Left ventricle myocardium superior (tissue), 1 donor: ENCODE measurements at places on chromosomes 5 and 9.

DNA sequence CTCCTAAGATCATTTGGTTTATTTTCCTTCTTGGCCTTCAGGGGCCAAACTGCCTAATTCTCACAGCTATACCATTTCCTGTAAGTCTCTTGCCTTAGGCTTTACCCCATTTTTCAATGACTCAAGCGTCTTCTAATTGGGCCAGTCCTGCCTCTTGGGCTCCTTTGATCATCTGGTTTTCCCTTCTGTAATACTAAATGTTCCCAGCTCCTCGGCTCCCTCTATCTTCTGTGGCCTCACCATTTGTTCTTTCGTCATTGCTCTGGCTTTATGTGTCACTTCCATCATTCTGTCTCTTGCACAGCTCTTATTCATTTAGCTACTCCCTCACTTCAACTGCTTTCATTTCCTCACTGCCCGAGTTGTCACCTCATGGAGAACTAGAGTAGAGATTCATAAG, 14.5 kb upstream of the SPINK7 start:
- DNase-seq: no peak

GRCh38 chr5:2805080-2805479, 53.6 kb upstream of the IRX2 start:
- DNase-seq: no peak

- DNase-seq: no peak
Measured at GRCh38 chr5:96415897-96416296, 17.2 kb downstream of the PCSK1 start.

DNA sequence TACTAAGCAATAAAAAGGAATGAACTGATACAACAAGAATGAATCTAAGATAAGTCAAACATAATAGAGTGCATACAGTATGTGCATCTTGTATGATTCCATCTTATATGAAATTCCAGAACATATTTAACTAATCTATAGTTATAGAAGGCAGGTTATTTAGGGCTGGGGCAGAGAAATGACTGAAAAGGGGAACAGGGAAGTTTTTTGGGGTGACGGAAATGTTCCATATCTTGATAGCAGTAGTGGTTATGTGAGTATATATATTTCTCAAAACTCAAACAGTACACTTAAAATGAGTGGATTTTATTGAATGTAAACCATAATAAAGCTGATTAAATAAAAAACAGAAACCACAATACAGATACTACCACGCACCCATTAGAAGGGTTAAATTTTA, 24.6 kb downstream of the FBXW11 start:
- no peak for DNase-seq

GRCh38 chr9:118829334-118829733, 539.9 kb downstream of the BRINP1 start:
- no peak for DNase-seq

DNA sequence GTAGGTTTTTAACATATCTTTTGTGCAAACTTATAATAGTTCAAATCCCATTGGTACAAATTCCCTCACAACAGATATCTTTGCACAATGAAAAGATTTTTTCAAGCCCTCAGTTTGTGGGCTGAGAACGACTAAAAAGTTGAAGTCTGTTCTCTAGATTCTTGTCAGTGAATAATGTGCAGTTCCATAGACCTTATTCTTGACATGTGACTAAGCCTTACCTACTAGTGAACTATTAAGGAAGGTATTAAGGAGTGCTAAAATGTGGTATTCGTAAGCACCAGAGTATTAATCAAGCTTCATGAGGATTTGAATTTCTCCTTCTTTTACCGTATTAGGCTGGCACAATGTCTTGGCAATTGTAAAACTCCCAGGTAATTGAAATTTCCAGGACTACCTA, 205.6 kb upstream of the DMRTA1 start:
- no peak for DNase-seq

GRCh38 chr5:3600106-3601060, 4.8 kb downstream of the IRX1 start:
- no peak for DNase-seq

DNA sequence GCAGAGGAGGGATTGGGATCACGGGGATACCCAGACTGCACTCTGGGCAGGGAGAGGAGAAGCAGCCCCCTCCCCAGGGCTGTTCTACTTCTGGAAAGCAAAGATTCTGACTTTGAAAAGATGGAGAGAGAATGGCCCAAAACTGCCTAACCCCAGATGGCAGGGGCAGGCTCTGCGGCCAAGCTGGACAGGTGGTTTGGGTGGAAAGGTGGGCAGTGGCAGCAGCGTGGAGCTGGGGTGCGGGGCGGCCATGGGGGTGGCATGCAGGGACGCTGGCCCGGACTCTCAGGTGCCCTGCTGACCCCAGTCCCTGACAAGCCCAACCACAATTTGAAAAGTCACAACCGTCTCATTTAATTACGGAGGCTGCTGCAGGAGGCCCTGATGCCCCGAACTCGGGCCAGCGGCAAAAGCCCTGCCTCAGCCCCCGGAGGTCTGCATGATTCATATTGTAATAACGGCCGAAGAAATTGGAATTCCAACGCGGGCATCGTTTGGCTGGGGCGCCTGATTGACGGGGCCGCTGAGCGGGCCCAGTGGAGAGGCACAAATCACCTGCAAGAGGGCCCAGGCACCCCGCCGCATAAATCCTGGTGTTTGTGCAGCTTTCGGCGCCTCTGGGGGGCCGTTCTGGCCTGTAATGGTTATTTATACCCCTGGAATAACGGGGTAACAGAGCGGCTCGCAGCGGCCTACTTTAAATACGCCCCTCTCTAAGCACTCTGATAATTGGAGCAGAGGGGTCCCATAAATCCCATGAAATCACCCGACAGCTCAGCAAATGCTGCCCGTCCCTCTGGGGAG, 41.8 kb upstream of the FCN2 start:
- DNase-seq: no peak

- DNase-seq: no peak
Measured at GRCh38 chr9:90325913-90326653, 316.5 kb downstream of the DIRAS2 start.

- no peak for DNase-seq
Measured at GRCh38 chr9:91073811-91074771, 272.5 kb downstream of the SYK start.

- no peak for DNase-seq
Measured at GRCh38 chr5:161406880-161407279, 139.6 kb downstream of the GABRB2 start.

DNA sequence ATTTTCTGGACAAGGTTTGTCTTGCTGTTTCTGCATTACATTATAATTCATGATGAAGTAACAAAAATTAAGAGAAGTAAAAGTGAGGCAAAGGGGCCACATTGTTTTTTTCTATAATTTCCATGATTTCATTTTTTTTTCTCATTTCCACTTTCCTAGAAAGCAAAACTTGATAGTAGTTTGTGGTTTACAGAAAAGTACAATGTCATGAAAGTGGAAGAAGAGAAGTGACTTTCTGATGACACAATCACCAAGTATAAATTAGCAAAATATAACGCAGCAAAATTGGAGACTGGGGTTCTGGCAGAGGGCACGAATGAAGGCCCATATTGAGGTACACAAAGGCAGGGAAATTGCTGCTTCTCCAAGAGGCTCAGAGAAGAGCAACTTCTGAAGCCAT, 5.0 kb upstream of the IFNA14 start:
- no peak for DNase-seq

DNA sequence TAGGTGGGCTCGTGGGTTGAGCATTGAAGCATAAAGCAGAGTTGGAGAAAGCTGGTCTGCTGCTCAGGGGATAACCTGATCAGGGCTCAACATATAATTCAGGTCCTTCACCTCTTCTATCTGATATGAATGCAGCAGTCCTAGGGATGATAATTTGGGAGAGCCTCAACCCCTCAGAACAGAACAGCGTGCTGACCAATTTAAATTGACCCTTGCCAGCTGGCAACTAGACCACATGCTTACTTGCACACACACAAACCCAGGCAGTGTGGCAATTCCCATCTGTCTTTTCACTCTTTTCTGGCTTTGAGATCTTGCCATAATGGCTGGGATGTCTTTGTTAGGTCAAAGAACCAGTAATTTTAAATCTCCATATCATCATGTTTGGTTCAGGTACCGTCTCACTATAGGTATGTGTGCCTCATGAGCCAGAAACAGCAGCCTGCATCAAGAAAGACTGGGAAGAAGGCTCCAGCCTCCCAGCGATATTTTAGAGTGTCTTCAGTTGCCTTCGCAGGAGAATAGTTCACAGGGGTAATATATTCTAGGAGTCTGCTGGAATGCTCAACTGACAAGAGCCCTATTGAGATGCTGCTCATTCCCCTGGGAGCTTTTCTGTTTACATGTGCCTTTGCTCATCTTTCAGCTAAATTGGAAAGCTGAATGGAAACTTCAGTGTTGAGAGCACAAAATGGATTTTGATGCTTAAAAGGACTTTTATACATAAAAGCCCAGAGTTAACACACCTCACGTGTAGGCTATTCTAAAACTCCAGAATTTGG, 497.6 kb downstream of the RASEF start:
- no peak for DNase-seq

DNA sequence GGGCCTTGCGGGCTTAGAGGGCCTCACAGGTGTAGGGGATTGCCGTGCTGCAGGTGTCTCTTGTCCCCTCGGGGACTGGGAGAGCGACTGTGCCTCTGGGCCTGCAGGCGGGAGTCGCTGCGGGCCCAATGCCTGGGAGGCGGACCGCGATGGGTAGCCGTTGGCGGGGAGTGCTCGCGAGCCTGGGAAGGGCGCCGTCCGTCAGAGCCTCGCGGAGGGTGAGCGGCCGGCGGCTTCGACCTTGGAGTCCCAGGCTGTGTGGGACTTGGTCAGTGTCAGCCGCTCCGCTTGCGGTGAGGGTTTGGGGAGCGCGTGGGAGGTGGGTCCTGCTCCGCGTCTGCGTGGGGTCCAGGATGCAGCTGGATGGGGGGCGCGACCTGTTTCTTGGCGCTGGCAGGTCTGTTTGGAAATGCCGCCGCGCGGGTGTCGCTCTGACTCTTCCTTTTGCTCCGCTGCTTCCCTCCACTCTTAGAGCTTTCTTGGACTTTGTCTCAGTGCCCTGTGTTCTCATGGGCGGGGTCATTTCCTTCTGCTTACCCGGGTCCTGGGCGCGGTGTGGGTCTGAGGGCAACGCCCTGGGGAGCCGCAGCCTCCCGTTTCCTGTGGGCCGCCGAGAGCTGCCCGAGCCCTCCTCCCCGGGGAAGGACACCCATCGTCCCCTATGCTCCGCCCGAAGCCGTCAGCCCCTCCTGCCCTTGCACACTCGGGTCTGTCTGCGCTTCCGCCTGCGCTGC, 88.9 kb upstream of the CACNA1B start:
- DNase-seq: no peak

DNA sequence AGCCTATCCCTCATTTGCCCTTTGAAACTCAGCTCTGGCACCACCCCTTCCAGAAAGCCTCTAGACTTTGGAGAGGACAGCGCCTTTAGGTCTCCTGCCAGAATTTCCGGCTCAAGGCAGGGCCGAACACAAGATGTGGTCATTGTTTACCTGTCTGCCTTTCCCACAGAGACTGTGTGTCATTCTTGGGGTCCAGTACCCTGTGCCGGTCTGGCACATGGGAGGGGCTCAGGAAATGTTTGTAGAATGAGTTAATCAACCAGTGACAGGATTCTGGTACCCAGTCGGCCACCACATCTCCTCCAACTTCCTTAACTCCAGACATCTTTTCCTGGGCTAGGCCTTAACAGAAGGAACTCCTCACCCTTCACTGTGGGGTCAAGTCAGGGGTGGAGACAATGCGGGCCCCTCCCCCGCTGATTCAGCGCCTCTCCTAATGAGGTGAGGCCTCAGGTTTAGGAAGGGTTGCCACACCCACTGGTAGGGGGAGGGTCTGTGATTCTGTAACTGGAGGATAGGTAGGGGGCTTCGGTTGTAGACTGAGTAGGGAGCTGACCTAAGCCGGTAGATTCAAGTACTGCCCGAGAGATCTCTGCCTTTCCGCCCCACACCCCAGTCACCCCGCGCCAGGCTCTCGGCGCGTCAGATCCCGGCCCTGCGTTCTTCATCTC, 29.3 kb downstream of the PCDH1 start:
- peak; percentile 65 for DNase-seq

GRCh38 chr5:95327211-95327610, 42.3 kb upstream of the MCTP1 start:
- no peak for DNase-seq

DNA sequence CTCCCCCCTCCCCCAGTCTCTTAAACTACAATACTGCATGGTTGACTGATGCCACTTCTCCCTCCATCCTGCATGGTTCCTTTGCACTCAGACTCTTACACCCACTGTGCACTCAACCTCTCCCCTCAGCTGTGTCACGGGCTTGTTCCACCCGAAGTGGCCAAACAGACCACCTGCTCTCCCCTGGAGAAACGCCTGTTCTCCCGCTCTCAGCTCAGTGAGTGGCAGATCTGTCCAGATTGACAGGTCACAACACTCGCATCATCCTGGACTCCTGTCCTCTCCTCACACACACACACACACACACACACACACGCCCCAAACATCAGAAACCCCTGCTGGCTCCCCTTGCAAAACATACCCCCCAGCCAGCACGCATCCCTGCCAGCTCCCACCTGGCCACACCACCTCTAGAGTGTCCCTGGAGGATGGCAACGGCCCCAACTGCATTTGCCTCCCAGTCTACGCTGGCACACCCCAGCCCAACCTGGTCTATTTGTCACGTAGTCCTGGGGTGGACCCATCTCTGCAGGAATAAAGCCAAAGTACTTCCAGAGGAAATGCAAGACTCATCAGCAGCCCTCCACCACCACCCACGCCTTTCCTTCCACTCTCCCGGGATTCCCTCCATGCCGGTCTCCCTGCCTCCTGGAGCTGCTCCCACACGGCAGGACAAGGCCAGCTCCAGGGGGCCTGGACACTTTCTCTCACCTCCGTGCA, 2.9 kb downstream of the OR2V1 start:
- DNase-seq: no peak

DNA sequence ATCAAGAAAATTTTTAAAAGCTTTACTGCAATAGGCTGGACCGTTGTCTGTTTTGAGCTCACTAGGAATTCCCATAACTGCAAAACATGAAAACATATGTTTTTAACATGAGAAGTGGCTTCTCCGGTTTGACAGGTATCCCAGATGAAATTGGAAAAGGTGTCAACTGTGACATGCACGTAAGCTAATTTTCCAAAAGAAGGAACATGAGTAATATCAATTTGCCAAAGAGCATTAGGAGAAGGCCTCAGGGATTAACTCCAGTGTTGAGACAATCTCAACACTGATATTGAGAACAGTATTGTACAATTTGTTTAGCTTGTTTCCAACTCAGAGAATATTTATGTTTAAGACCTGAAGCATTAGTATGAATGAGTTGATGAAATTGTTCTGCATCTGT, 215.5 kb upstream of the KCNN2 start:
- no peak for DNase-seq

DNA sequence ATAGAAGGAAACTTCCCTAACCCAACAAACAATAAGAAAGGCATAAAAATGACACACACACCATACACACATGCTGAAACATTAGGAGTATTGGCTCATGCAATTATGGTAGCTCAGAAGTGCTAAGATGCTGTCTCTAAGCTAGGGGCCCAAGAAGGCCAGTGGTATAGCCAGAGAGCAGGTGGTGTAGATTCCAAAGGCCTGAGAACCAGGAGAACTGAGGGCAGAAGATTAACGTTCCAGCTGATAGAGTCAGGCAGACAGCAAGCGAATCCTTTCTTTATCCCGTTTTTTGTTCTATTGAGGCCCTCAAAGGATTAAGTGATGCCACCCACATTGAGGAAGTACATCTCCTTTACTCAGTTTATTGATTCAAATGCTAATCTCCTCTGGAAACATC, 262.9 kb downstream of the EPB41L4A start:
- DNase-seq: no peak
